ENCODE measurements at places on chromosomes 3 and 15.

GRCh38 chr15:75669191-75669878, 21.6 kb downstream of the SNX33 start:
- DNase-seq = no peak

DNA sequence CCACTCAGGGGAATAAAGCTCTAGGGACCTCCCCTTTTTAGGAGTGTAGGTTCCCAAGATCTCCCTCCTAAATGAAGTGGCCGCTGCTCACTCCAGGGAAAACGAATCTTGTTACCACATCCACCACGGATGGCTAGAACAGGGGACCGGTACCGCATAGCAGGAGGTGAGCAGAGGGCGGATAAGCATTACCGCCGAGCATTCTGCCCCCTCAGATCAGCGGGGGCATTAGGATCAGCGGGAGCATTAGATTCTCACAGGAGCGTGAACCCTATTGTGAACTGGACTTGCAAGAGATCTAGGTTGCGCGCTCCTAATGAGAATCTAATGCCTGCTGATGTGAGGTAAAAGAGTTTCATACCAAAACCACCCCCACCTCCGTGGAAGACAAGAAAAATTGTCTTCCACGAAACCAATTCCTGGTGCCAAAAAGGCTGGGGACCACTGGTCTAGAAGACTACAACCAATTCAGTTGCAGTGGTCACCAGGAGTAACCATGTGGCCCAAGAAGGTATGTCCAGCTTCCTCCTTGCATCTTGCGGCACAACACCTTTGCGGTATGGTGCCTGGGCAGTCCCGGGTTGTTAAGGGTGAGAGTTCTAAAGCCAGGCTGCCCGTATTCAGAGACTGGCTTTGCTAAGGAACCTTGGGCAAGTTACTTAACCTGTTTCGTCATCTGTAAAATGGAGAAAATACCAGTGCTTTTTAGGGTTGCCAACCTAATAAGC, 1.1 kb upstream of the SS18L2 start:
- no peak for DNase-seq

- no peak for DNase-seq
These were observed 191.3 kb downstream of the LPP start for GRCh38 chr3:188345223-188345622.

DNA sequence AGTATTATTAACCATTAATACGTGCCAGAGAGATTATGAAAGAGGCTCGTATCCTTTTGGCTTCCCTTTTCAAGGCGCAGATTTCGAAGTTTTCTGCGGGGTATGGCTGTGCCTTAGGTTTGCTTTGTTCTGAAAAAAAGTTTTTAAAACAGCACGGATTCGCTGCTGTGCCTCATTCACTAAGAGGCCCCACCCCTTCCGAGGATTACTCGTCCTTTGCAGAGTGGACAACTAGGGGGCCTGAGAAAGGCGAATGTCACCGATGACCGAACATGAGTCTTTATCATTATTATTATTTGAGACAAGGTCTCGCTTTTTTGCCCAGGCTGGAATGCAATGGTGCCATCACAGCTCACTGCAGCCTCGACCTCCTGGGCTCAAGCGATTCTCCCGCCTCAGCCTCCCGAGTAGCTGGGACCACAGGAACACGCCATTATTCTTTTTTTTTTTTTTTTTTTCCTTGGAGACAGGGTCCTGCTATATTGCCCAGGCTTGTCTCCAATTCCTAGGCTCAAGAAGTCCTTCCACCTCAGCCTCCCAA, 684 bp upstream of the RPS27L start:
- DNase-seq = peak; percentile 22

DNA sequence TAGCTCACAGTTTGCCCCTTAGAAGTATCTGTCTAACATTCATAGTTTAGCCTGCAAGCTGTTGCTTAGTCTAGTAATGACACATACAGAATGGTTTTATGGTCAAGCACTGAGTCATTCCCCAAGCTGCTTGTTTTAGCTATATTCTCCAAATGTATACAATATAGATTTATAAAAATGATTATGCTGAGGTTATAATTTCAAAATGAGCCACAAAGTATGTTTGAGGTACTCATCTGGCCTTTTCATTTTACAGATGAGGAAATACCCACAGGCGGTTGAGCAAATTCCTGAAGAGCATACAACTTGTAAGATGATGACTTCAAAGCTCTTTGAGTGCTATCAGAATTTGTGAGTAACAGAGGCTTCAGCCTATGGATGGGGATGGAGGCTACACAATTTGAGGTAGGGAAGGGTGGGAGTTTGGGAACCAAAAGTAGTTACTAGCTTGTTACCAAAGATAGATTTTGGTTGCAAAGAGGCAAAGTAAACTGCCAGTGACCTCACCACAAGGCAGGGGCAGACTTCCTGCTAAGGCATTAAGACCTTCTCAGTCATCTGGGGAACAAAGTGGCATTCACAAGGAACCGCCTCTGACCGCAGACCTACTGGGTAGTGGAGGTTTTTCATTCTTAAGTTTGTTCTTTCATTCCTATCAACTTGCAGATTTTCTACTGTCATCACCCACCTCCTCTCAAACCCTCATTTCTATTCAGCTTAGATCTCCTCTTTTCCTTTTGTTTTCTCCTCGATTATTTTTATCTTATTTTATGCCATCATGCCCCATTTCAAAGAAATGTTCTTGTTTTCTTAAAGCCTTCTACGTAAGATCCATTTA, 257.2 kb upstream of the NECTIN3 start:
- DNase-seq = no peak

GRCh38 chr3:4948395-4948794, 30.8 kb upstream of the BHLHE40 start:
- DNase-seq = no peak

GRCh38 chr3:181066143-181067087, 76.9 kb upstream of the DNAJC19 start:
- no peak for DNase-seq

DNA sequence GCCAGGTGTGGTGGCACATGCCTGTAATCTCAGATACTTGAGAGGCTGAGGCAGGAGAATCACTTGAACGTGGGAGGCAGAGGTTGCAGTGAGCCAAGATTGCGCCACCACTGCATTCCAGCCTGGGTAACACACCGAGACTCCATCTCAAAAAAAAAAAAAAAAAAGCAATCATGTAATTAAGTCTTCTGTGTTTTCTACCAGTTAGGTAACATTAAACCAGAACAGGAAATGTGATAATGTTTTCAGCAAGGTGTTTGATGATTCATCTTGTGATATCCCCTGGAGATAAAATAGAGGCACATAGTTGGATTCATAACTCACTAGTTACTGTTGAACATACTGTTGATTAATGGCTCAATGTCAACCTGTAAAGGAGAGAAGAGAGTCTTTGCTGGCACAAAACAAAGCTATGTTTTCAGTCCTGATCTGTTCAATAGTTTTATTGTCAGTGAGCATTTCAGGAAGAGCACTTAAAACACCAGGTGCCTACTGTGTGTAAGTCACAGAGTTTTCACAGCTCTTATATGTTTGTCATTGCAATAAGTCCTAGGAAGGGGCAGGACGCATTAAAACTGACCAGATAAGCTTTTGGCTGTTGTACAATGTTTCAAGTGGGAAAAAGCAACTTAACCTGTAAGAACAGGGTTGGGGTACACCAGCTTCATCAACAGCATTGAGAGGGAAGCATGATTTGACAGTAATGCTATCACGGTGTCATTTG, 19.5 kb downstream of the DNAJB11 start:
- peak; percentile 36 for DNase-seq

GRCh38 chr15:51982013-51982769, 10.6 kb upstream of the LEO1 start:
- peak; percentile 59 for DNase-seq

GRCh38 chr15:40290545-40290917, 7.7 kb upstream of the ANKRD63 start:
- DNase-seq = no peak
